ENCODE measurements at places on chromosomes 16 and 17.
A peak's percentile ranks its signal among the peaks of the same experiment; 100 is the strongest.

GRCh38 chr17:67109111-67109510 is 64.8 kb downstream of the CACNG1 start:
- no peak for DNase-seq

GRCh38 chr16:13014476-13014875 is 113.1 kb downstream of the SHISA9 start:
- no peak for DNase-seq

DNA sequence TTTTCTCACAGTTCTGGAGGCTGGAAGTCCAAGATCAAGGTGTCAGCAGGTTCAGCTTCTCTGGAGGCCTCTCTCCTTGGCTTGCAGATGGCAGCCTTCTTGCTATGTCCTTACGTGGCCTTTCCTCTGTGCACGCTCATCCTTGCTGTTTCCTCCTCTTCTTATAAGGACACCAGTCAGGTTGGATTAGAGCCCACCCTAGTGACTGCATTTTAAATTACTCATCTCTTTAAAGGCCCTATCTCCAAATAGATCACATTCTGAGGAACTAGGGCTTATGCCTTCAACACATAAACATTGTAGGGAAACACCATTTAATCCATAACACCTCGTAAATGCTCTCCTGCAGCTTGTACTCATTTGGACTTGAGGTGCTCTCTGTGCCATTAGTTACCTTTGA is 36.3 kb downstream of the DHRS7C start:
- DNase-seq = no peak

DNA sequence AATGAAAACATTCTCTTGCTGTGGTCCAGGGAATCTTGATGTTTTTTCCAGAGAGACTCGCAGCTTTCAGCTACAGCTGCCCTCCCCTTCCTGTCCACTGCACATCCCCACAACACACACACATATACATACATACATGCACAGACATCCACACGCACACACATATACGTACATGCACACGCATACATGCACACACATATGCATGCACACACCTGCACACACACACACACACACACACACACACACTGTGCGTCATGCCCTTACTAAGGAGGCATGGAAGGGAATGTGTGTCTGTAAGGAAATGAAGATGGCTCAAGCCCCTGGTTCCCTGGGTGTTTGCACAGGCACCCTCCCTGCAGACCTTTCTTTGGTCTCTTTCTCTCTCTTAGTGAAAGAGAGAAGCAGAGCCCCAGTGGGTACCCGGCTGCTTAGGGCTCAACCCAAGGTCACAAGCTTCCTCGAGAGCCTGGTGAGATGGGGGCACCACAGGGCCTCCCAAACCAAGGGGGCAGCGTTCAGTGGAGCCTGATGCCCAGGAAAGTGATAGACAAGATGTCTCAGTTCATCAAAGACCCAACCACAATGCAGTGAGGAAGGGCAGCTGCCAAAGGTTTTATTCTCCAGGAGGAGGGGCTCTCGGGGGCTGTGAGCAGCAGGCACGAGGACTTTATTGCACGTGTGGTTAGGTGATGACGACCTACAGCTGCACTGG is 33.3 kb downstream of the TNFRSF13B start:
- DNase-seq = no peak

- no peak for DNase-seq
These were observed 38.9 kb upstream of the METTL9 start for GRCh38 chr16:21560462-21560861.

- no peak for DNase-seq
These were observed 127.0 kb upstream of the PMFBP1 start for GRCh38 chr16:72298961-72299360.

DNA sequence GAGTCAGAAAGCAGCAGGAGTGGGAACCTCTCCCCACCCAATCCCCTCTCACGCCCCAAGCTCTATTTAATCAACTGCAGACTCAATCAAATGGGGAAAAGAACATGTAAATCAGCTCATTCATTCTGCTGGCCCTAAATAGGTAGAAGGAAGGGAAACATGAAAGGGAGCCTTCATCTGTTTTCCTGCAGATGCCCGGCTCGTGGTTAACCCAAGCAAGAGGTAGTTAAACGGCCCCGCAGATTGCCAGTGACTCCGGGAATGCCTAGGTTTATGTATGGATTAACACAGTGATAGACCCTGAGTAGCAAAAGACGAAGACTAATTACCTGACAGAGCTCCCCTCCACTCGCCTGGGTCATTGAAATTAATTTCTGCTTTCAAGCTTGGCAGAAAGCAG is 542.0 kb downstream of the WWOX start:
- DNase-seq = no peak

- DNase-seq = no peak
These were observed 46.5 kb downstream of the ATP2C2 start for GRCh38 chr16:84414789-84415326.

GRCh38 chr16:15435216-15435864 is 952 bp downstream of the BMERB1 start:
- peak; percentile 8 for DNase-seq

DNA sequence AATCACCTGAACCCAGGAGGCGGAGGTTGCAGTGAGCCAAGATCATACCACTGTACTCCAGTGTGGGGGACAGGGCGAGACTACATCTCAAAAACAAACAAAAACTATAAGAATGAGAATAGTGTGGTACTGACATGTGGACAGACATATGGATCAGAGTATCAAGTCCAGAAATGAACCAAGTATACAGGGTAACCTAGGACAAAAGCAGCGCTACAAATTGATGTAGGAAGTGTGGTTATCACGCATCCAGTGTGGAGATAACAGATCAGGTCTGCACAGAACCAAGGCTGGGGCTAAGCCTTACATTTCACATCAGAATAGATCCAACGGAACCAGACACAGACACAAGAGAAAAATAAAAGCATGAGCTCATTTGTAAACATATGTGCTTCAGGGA is 23.0 kb upstream of the C16orf95 start:
- no peak for DNase-seq

GRCh38 chr16:68790130-68790761 is 53.1 kb upstream of the TANGO6 start:
- no peak for DNase-seq

DNA sequence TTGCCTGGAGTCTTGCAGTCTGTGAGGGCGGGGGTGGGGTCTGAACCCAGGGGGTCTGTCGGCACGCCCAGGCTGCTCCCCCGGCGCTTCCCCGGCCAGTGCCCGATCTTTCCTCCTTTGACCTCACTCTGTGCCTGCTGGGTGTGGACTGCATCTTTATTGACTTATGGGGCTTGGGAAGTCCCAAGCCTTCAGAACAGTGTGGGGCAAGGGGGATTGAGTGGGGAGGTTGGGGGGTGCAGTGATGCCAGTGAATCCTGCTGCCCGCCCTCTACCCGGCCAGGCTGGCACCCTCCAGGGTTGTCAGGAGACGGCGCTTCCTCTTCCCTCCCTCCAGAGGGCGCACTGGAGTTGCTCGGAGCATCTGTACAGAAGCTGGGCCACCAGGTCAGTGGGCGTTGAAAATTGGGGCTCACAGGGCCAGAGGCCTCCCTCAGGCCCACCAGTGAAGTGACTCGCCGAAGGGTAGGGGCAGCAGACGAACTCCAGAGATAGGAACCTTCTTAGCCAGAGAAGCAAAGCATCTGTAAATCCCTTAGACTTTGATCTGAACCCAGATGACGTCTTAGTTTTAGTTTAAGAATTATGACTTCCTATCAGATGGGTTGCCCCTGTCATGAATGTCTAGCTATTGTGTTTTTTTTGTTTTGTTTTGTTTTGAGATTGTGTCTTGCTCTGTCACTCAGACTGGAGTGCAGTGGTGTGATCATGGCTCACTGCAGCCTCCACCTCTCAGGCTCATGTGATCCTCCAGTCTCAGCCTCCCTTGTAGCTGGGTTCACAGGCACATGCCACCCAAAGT is 184.8 kb upstream of the CIBAR2 start:
- DNase-seq = peak; percentile 55

DNA sequence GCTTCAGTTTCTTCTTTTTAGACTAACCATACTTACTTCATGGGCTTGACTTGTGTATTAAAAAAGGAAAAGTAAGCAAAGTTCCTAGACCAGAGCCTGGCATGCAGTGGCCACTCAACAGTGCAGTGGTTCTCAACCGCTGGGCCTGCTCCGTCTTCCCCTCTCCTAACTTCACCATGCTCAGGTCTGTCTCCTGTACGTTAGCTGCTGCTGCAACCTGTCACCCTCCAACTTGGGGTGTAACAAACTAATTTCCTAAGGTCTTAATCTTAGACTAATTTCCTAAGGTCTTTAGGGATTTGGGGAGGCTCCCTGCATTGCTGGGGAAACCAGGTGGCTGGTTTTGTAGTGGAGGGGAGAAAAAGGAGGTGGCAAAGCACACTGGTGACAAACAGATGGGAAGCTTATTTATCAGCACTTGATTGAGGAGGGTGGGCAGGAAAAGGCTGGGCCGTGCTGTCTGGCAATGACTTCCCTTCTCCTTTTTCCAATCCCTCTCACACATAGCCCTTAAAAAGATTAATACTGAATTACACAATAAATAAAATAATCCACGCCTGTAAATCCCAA is 2.2 kb upstream of the ARL4D start:
- DNase-seq = no peak

- DNase-seq = no peak
These were observed 60.7 kb upstream of the METRNL start for GRCh38 chr17:83018658-83019193.

DNA sequence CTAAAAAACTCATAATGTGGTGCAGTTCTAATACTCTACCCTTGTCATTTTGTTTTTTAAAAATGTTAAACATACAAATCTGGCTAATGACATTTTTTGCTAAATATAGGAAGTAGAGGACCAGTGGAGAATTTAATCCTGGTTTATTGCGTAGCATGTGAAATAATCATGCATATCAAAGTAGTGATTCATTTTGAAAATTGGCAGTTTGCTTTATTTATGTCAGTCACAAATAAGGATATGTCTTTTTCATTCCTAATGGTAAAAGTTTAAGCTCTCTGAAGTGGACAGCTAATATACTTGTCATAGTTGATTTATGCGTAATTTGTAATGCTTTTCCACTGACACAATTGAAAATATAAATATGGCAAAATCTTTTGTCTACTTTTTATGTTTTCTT is 224.2 kb downstream of the BCAS3 start:
- DNase-seq = peak; percentile 1

- no peak for DNase-seq
These were observed 19.6 kb downstream of the ADGRG5 start for GRCh38 chr16:57562066-57562465.

DNA sequence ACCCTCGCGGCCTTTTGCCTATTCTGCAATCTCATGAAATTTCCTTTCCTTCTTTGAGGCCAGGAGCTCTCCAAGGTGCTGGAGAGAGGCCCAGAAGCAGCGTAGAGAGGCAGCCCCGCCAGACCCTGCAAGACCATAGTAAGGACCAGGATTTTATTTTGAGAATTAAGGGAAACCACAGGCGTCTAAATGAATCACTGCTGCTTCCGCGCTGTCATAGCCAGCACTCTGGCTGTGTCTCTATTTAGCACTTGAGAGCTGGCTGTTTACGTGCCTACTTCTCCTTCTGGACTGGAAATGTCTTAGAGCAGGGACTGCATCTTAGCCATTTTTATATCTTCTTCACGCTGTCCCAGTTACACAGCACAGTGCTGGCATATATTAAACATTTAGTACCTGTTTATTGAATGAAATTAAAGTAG is 37.6 kb upstream of the PIRT start:
- DNase-seq = no peak

DNA sequence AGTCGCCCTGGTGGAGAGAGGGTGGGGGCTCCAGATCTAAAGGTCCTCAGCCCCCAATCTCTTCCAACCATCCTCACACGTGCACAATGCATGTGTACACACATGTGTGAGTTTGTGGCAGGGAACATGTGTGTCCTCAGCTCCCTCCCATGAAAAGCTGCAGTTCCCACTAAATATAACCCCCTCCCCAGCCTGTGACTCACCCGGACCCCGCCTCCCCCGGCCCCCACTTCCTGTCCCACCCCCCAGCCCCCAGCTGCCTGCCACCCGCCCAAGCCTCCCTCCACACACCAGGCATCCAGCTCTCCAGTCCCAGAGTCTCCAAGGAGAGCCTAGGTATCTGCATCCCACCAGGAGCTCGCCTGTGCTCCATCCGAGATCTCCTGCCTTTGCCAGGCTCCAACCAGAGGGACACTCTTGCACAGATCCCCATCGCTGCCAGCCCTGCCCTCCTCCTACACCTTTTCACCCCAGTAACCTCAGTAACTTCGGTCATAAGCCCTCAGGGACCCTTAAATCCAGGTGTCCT is 3.9 kb downstream of the DLG4 start:
- DNase-seq = no peak

DNA sequence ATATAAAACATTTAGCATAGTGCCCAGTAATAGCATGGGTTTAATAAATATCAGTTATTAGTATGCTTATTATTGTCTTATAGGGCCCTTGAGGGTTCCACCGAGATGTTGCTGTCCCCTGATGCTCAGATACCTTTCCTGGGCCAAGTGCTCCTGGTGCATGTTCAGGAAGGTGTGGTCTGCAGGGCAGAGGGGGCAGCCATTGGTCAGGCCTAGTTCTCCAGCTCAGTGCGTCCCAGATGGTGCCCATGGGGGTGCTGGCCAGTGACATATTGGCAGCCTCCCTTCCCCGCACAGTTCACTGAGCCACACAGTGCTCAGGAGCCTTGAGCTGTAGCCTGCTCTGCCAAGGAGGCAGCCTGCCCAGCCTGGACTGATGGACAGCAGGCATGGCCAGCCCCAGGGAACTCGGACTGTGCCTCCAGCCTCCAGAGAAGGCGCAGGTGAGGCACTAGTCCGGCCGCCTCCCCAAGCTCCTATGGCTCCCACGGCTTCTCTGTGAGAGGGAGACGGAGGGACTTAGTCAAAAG is 7.7 kb upstream of the GRIN2A start:
- no peak for DNase-seq

GRCh38 chr16:1712791-1713261 is 6.8 kb downstream of the MAPK8IP3 start:
- no peak for DNase-seq

DNA sequence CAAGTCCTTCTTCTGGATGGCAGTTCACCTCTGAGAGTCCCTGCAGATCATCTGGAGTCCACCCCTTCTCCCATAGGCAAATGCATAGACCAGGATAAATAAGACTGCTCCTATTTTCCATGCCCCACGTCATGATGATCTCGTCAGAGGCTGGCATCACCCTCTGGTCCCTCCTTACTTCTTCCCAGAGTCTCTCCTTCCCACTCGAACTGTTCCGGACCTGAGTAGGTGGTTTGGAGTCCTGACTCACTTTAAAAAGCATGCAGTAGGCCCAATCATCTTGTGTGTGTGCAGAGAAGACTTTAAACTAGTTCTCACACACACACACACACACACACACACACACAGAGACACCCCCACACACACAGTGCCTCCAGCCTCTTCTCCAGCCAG is 72.0 kb downstream of the SOX9 start:
- DNase-seq = no peak

DNA sequence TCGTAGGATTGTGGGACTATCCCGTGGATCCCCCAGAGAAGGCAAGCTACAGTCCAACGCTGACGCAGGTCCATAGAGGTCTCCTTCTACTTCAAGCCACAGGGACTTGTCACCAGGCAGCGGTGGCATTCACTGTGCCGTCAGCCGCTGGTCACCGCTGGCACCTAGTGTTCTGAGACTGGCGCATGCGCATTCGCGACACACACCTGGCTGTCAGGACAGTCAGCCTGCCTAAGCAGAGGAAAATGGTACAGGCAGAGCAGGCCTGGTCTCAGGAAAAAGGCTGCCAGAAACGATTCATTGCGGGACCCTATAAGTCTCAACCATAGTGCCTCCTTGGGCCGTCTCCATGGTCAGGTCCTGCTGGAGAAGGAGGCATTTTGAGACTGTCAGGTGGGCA is 138.0 kb upstream of the WSB1 start:
- DNase-seq = no peak

- DNase-seq = no peak
These were observed 1.6 kb downstream of the TELO2 start for GRCh38 chr16:1494711-1495110.

GRCh38 chr17:15392326-15392741 is 50.9 kb upstream of the TEKT3 start:
- no peak for DNase-seq

All from inflammatory macrophage treated with lipopolysaccharide for 4 hours (primary cell).